HepG2 (cell line): ENCODE measurements at places on chromosomes 5 and 9. TPM values are rescaled to one million over a fixed set of nuclear protein-coding genes. Genes with fewer than 3 reads are reported as not detected.

DNA sequence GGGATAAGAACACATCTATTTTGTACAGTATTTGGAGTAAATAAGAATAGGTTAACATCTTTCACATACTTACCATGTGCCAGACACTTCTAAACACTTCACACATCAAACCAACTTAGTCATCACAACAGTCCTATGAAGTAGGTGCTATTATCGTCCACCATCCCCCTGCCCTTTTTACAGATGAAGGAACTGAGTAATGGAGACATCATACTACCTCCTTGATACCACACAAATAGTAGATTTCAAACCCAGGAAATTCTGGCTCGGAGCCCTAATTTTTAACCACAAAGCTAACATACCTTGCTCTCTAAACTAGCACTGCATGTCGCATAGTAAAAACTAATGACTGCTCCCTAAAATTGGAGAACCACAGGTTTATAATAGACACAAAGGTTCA is 4.2 kb upstream of the ZNF366 start:
- no peak overlapping the region for H3K27ac ChIP-seq
- DNase-seq: no peak
- H3K36me3 ChIP-seq: no peaks in the 10 kb centered on the region
- peaks cover 28% of the 10 kb centered on the region; the same call in 1 of the 3 replicates for H3K27me3 ChIP-seq

DNA sequence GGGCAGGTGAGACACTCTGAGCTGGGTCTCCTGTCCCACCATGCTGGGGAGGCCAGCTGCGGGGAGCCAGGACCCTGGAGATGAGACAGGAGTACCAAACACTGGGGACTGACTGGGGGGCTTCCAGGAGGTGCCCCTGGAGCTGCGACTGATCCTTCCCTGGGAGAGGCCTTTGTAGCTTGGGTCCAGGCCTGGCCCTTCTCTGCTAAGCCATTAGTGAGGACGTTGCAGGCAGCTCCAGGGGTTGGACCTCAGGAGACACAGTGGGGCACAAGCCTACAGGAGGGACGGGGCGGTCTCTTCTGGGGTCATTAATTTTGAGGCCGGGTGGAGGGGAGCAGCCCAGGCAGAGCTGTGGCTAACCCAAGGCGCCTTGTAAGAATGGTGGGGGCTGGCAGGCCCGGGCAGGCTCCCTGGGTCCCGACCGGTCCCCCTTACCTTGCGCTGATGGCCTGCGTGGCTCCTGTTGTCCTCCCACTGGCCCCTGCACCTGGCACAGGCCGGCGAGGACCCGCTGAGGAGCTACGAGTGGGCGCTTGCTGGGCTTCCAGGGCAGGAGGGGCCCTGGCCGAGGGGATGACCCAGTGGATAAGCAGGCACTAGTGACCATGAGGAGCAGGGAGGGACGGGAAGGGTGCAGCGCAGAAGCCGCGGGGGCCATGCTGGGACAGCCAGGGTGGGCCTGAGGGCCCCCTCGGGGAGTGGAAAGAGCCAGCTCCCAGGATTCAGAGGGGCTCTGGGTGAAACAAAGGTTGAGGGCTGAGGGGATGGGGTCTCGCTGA is 5.1 kb downstream of the MRPS2 start:
- no peak for DNase-seq
- H3K4me3 ChIP-seq: no peak overlapping the region

GRCh38 chr9:74366111-74366510 is 131.0 kb upstream of the RORB start:
- peaks cover 5% of the 10 kb centered on the region; the same call in 1 of the 2 replicates for H3K4me1 ChIP-seq
- DNase-seq: no peak
- no peaks in the 10 kb centered on the region for H3K36me3 ChIP-seq
- H3K27me3 ChIP-seq: no peaks in the 10 kb centered on the region

DNA sequence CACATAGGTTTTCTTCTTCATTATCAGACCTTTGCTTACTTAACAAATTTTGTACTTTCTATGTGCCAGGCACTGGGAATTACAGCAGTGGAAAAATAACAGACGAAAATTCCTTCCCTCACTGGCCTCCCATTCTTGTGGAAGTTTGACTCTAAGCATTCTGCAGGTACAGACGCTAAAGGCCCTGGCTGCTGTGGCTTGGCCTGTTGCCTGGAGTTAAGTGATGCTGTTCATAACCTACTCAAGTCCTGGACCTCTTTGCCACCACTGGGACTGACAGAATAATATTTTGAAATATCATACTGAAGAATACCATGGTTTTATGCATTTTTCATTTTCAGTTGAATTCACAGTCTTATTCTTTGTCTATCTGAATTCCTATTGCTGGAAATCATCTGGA is 97.3 kb upstream of the SPATA31C2 start:
- DNase-seq: no peak
- H3K27me3 ChIP-seq: peaks cover 11% of the 10 kb centered on the region; the same call in 1 of the 3 replicates
- H3K4me1 ChIP-seq: no peaks in the 10 kb centered on the region
- H3K36me3 ChIP-seq: no peaks in the 10 kb centered on the region

The PRRT1B gene
- not detected in 2 replicates for total RNA-seq
